Stimulated activated CD8-positive, alpha-beta memory T cell treated with anti-CD3 and anti-CD28 coated beads, Interleukin-4, amount 100 ng/mL, for 4 hours (primary cell): ENCODE measurements at places on chromosomes 12 and 14.

GRCh38 chr12:68746572-68747180 lies 700 bp downstream of the SLC35E3 start:
- DNase-seq, result no peak

DNA sequence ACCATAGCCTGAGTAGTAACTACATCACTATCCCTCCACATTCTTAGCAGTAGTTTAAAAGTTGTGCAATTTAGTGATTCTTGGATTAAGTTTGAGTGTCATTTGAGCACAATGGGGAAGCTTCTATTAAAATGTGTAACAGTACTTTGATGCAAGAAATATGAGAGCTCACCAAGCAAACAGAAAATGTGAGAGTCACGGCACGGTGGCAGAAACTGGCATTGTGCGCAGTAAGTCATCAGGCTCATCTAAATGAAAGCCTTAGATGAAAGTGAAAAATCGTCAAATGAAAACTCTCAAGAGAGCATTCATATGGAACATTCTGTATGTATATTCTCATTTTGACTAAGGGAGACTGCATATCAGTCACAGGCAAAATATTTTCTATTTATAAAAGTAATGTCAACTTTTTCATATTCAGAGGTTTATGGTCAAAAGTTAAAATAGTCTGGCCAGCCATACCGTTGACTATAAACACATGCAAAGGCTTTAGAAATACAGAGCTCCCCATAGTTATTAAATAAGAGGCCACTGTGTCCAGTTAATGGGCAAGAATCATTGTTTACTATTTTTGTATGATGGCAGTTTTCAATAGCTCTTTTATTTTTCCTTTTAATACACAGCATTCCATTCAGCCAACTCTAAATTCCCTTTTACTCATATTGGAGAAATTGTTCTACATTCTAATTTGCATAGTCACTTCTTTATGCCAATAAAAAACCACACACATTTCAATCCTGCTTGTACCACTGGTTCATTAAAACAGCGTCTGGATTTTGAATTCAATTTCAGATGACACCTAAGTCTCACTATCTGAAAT lies 167.9 kb downstream of the PRKD1 start:
- DNase-seq, result no peak

DNA sequence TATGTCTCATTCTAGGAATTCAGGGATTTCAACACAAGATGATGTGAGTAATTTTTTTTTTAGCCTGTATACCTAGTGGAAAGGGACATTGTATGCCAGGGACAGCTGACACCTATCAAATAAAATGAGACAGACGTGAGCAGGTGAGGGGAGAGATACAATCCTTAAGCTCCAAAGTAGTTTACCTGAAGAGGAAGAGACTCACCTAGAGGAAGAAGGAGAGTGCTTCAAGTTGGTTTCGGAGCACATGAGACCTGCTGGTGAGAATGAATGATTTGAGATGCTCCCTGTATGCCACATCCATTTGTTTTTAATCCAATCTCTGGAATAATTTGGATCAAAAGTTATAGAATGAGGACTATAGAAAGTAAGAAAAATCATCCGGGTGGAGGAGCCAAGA lies 915.4 kb upstream of the FBXO33 start:
- DNase-seq, result no peak

DNA sequence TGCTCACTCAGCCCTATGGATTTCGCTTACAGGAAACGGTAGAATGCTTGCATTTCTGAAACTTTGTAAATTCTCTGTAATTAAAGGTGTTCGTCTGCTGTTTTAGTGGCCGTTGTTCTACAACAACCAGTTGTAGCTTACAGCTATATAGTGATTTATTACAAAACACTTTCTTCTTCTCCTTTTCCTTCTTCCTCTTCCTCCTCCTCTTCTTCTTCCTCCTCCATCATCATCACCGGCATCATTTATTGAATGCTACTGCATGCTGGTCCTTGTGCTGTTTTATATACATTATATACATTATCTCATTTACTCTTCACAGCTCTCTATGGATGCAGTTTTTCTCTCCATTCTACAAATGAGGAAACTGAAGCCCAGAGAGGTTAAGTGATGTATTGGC lies 6.4 kb downstream of the ETV6 start:
- DNase-seq, result no peak

DNA sequence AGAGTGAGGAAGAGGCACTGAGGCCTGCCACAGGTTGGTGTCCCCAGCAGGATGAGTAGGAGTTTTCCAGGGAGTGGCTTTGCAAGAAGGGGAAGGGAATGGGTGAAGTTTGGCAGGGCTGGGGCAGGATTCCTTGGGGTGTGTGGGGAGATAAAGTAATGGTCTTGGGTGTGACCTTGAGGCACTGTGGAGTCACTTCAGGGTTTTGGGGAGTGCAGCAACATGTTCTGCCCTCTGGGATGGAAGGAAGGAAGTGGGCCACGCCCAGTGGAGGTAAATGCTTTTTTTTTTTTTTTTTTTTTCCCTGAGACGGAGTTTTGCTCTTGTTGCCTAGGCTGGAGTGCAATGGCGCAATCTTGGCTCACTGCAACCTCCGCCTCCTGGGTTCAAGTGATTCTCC lies 108.9 kb downstream of the ADCK1 start:
- no peak for DNase-seq

- DNase-seq, result no peak
Measured at GRCh38 chr12:125185740-125186470, 120.7 kb downstream of the AACS start.

- no peak for DNase-seq
Measured at GRCh38 chr14:59754256-59754655, 116.3 kb downstream of the RTN1 start.

GRCh38 chr12:66647034-66647691 lies 31.7 kb downstream of the GRIP1 start:
- DNase-seq, result no peak

GRCh38 chr14:30532264-30532663 lies 26.7 kb upstream of the G2E3 start:
- no peak for DNase-seq

GRCh38 chr12:42474391-42474790 lies 115.2 kb downstream of the PRICKLE1 start:
- no peak for DNase-seq

DNA sequence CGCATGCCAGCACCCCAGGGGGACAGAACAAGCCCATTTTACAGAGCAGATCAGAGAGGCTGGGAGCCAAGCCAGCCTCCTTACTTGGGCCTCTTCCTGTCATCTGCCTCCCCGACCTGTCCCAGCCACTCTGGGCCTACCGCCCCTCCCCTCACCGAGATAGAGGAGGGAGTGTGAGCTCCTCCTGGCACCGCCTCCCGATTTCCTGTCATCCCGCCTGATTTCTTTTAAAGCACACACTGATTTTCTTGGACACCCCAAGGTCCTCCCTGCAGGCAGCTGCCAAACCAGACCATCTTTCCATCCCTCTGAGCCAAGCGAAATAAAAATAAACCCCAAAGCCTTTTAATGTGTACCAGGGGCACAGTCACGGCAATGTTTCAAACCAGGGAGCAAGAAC lies 108.4 kb downstream of the RFLNA start:
- no peak for DNase-seq

- no peak for DNase-seq
Measured at GRCh38 chr12:105275997-105276733, 40.2 kb upstream of the APPL2 start.

GRCh38 chr14:100761481-100761880 lies 34.8 kb downstream of the DLK1 start:
- no peak for DNase-seq

- no peak for DNase-seq
Measured at GRCh38 chr12:45615268-45615667, 114.2 kb upstream of the ARID2 start.

GRCh38 chr14:34325493-34325892 lies 136.5 kb downstream of the SPTSSA start:
- no peak for DNase-seq

- DNase-seq, result no peak
Measured at GRCh38 chr14:90732139-90732538, 84.1 kb downstream of the TTC7B start.

- no peak for DNase-seq
Measured at GRCh38 chr14:50774542-50775267, 56.3 kb downstream of the NIN start.

- DNase-seq, result no peak
Measured at GRCh38 chr12:32179011-32179395, 72.4 kb downstream of the BICD1 start.

- DNase-seq, result no peak
Measured at GRCh38 chr14:68270342-68270741, 450.8 kb downstream of the RAD51B start.
